Stimulated activated CD8-positive, alpha-beta memory T cell treated with anti-CD3 and anti-CD28 coated beads, Interleukin-15, amount 100 ng/mL, for 48 hours (primary cell): ENCODE measurements at places on chromosomes 16 and 17.

DNA sequence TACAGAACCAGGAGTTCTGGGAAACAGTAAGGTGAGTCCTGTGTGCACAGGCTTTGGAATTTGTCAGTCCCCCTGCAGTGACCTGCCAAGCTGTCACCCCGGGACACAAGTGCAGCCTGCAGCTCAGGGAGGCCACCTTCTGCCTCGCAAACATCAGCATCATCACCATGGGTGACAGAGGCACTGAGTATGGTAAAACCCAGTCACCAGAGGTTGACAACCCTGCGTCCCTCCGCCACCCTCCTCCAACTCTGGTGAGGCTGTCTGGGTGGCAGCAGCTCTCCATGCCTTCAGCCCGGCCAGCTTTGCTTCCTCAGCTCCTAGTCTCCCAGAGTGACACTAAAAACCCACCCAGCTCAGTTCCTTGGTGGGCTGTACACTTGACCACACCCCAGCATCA is 221.0 kb downstream of the CPPED1 start:
- DNase-seq, result no peak

GRCh38 chr17:9729735-9730420 is 61.5 kb downstream of the DHRS7C start:
- DNase-seq, result no peak

- DNase-seq, result no peak
These were observed 8.1 kb downstream of the SMURF2 start for GRCh38 chr17:64653985-64654355.

GRCh38 chr17:57889892-57890856 is 40.3 kb upstream of the MRPS23 start:
- no peak for DNase-seq

- DNase-seq, result no peak
These were observed 946.3 kb downstream of the KCNJ2 start for GRCh38 chr17:71115669-71115972.

GRCh38 chr17:72602517-72603419 is 481.9 kb downstream of the SOX9 start:
- no peak for DNase-seq

GRCh38 chr16:17461951-17462729 is 8.6 kb downstream of the XYLT1 start:
- no peak for DNase-seq

DNA sequence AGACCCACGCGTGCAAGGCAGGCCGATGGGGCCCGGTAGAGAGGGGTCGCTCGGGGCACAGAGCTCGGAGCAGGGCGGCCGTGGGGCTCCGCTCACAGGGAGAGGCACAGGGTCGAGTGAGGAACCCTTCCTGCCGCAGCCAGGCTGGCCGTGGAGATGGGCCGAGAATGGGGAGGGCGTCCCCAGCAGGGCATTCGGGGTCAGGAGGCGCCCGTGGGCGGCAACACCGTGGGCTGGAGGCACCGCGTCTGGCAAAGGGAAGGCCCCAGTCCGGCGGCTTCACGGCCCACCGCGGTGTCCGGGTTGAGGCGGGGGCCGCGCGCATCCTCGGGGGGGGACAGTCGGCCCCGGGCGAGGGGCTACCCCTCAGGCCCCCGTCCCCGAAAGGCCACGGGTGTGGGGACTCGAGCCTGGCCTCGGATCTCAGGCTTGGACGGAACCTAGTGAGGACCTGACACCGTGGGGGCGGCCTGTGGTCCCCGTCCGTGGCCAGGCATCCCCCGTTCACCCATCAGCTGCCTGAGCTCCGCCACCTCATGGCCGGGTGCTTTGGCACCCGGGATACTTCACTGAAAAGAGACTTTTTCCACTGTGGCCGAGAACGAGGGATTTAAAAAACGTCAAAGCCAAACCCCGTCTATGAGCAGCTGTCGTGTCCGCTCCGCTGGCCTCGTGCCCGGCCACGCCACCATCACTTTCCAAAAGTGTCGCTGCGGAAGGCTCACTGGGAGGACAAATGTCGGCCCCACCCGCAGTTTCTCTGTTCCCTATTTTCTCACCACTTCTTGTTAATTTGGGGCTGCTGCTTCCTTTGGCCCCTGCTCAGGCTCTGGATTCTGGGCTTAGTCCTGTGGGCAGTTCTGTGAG is 73.6 kb downstream of the METRNL start:
- no peak for DNase-seq

- no peak for DNase-seq
These were observed 3.4 kb downstream of the ZNF688 start for GRCh38 chr16:30567991-30568638.

- DNase-seq, result peak; percentile 99
These were observed at the start of gene UBALD2 for GRCh38 chr17:76264755-76265623. Gene UBALD2 (plus strand): TSS chr17:76265348. CDS start chr17:76265506, 158 bp downstream.

DNA sequence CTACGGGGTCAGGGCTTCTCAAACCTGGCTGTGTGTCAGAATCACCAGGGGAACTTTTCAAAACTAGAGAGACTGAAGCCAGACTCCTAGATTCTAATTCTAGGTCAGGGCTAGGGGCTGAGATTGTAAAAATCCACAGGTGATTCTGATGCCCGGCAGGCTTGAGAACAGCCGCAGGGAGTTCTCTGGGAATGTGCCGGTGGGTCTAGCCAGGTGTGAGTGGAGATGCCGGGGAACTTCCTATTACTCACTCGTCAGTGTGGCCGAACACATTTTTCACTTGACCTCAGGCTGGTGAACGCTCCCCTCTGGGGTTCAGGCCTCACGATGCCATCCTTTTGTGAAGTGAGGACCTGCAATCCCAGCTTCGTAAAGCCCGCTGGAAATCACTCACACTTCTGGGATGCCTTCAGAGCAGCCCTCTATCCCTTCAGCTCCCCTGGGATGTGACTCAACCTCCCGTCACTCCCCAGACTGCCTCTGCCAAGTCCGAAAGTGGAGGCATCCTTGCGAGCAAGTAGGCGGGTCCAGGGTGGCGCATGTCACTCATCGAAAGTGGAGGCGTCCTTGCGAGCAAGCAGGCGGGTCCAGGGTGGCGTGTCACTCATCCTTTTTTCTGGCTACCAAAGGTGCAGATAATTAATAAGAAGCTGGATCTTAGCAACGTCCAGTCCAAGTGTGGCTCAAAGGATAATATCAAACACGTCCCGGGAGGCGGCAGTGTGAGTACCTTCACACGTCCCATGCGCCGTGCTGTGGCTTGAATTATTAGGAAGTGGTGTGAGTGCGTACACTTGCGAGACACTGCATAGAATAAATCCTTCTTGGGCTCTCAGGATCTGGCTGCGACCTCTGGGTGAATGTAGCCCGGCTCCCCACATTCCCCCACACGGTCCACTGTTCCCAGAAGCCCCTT is 10.9 kb downstream of the STH start:
- DNase-seq, result no peak

DNA sequence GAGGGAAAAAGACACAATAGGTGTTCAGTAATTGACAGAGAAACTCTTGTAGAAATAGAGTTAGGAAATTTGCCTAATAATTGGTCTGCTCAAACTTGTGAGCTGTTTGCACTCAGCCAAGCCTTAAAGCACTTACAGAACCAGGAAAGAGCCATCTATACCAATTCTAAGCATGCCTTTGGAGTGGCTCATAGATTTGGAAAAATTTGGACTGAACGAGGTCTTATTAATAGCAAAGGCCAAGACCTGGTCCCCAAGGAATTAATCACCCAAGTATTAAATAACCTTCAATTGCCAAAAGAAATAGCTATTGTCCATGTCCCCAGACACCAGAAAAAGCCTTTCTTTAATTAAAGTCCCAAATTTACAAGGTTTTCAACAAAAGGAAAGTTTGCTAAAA is 90.3 kb downstream of the EMP2 start:
- DNase-seq, result no peak
